Activated CD4-positive, alpha-beta T cell treated with anti-CD3 and anti-CD28 coated beads, Interleukin-2, amount 50 U/mL, for 1 hour (primary cell): ENCODE measurements at places on chromosomes 13 and 19.
A peak's percentile ranks its signal among the peaks of the same experiment; 100 is the strongest.

DNA sequence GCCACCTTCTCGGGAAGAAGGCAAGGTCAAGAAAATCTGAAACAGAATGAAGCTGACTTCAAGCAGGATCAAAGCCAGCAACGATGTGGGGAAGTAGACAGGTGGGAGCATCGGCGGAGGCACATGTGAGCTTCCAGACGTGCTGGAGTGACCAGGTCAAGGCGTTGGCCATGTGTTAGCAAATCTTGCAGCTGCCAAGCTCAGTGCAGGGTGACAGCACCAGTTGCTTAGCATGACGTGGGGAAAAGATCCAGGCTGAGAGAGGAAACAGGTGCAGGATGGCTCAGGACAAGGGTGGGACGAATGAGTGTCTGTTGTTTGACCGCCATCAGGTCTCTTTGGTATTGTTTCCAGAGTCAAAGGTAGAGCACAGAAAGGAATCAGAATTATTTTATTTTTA is 92.3 kb downstream of the TNFSF13B start:
- DNase-seq = no peak

DNA sequence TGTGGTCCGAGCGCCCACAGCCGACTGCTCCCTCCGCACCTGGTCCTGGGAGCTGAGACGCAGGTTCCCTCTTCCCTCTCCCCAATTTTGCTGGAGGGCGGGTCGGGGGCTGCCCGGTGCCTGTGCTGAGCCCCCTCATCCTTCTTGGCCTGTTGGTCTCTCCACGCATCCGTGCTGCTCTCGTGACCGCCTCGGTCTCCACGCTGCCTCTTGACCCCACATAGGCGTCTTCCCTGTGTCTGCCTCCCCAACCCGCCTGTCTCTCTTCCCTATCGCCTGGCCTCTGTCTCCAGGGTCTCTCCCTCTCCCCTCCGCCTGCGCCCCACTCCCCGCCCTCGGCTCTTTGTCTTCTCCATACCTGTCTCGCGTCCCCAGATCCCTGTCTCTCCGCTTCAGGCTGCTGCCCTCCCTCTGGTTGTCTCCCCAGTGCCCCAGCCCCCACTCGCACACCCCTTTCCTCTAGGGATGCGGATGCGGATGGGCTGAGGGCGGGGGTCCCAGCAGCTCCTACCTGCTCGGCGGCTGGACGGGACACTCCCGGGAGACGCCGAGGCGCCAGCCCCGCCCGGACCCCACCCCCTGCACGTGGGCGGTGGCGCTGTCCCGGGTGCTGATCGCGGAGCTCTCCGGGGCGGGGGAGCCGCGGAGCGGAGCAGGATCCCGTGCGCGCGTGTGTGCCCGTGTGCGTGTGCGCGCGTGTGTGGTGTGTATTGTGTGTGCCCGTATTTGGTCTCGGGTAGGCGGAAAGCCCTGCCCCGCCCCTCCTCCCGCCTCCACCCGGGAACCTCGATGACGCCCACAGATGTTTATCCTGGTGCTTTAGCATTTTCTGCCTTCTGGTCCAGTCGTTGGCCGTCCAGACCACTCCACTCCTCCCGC is at the start of gene SYT5:
Gene SYT5, minus strand, starts transcription at position 684 of the 879 bp plus-strand sequence. CDS start 1,248 bp downstream, outside the sequence.
- peak; percentile 66 for DNase-seq

DNA sequence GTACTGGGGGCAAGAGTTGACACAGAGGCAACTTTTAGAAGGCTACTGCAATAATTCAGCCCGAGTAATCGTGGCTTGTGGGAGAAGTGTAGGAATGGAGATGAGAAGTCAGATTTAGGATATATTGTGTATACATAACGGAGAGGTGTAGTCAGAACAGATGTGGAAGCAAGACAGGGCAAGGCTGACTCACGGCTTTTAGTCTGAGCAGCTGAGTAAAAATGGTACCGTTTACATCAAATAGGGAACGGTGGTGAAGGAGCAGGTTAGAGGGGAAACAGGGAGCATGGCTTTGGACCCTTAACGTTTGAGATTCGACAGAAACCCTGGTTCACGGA is 796 bp upstream of the LSM14A start:
- no peak for DNase-seq

GRCh38 chr19:16829010-16829821 is at the start of gene SIN3B:
SIN3B (plus strand) TSS chr19:16829398; CDS start chr19:16829421, 23 bp downstream.
- peak; percentile 87 for DNase-seq

DNA sequence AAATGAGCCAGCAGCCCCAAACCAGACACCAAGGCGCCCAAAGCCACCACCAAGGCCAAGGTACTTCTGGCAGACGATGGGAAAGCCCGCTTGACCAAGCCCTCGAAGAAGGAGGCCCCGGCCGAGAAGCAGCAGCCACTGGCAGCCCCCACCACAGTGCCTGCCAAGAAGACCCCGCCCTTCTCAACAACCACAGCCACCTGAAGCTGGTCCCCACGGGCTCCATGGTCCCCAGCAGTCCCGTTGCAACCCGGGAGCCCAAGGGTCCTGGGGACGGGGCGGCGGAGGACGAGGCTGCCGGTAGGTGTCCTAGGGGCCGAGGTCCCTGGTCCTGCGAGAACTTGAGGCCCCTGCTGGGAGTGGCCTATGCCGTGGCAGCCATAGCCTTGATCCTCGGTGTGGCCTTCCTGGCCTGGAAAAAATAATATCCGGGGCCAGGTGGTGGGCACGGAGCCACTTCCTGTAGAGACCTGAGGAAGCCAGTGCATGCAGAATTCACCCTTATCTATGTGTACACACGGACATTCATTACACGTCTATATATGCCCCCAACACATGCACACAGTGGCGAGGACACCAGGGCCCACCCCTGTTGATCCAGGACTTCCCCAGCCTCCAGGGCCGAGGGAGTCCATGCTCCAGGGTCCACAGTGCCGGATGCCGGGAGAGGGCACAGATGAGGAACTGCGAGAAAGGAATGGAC is 13.8 kb downstream of the C1QTNF9 start:
- DNase-seq = no peak

GRCh38 chr13:106373989-106374572 is 161.4 kb downstream of the EFNB2 start:
- no peak for DNase-seq

- DNase-seq = no peak
Observed at GRCh38 chr13:78228940-78229339, 310.3 kb upstream of the EDNRB start.

DNA sequence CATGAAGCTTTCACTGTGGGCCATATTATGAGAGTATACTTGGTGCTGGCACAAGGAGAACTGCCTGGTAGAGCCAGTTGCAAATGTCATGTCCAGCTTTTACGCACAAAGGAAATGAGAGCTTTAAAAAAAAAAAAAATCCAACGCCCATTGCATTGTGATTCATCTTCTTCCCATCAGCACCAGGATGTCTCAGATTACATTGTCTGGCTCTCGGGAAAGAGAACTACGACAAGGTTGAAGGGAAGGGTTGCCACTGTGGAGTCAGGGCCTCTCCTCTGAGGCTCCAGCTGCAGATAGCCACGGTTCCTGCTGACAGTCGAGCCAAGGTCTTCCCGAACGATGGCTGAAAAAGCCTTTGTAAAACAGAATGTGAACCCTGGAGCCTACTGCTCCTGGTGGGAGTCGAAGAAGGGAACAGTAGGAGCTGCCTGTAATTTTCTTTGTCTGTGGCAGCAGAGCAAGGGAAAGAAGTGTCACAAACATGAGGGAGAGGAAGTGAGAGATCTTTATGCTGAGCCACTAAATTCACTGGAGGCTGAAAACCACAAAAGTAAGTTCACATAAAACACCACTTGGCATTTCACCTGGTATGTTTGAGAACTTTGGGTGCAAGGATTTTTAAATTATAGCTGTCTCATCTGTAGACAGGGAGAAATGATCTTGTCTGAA is 704.7 kb downstream of the DIAPH3 start:
- no peak for DNase-seq

DNA sequence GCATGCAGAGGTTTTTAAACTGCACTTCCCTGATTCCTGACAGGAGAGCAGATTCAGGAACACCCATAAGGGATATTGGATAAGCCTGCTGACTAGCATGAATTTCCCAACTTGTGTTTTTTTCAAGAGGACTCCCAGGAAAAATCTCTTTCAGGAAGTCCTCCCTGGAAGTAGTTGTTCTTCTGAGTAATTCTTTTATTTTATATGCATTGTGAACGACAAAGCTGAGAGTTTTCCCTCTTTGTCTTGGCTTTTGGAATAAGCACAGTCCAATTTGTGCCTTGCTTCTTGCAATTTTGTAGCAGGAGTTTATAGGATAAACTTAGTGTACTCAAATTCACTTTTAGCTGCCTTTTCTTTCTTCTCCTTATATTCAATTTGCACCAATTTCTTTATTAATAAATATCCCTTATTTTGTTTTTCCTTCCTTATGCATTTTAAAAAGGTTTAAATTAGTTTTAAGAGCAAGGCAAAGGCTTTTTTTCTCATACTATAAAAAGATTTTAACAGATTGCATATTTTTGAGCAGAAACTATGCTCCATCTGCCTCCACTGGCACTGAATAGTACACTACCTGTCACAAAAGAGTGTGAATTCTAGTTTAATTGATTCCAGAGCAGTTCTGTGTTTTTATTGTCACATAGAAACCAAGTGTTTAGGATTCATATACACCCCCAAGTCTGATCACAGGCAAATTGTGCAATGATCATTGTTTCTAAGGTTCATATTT is 543.3 kb upstream of the SPRY2 start:
- DNase-seq = no peak
